Peyer's patch (tissue), 4 donors: ENCODE measurements at places on chromosomes 16 and 17. TPM values are rescaled to one million over a fixed set of nuclear protein-coding genes. Genes with fewer than 3 reads are reported as not detected.

Gene CRISPLD2
- total RNA-seq, result 19.6 TPM

Gene EPN2
- total RNA-seq, result 23.9 TPM

Gene SAMD14
- 1.5 TPM for total RNA-seq

Gene KRTAP3-2
- total RNA-seq, result not detected

Gene CCL8
- total RNA-seq, result not detected
